ENCODE measurements at places on chromosomes 6 and 20. TPM values are rescaled to one million over a fixed set of nuclear protein-coding genes. Genes with fewer than 3 reads are reported as not detected.

Gene TXLNB
- polyA plus RNA-seq: 0.08 TPM

Gene SPATS1
- 0.19 TPM for polyA plus RNA-seq

Gene EIF6
- polyA plus RNA-seq: 61.3 TPM

Gene SYNDIG1
- polyA plus RNA-seq: 0.21 TPM

Gene SLC26A8
- 0.07 TPM for polyA plus RNA-seq

Gene RBPJL
- 1,163 TPM for polyA plus RNA-seq

Gene NKAIN4
- 0.14 TPM for polyA plus RNA-seq

Gene PXMP4
- polyA plus RNA-seq: 2.1 TPM

Gene RAET1E
- not detected for polyA plus RNA-seq

Gene EEF1A2
- polyA plus RNA-seq: 28.2 TPM

Gene SIRPB2
- polyA plus RNA-seq: 0.80 TPM

Gene ZSCAN9
- polyA plus RNA-seq: 7.9 TPM

Gene TAGAP
- polyA plus RNA-seq: 0.42 TPM

Gene MAN1A1
- 11.7 TPM for polyA plus RNA-seq

Gene COL20A1
- 0.05 TPM for polyA plus RNA-seq

Gene TPD52L2
- polyA plus RNA-seq: 33.8 TPM

Gene SLC2A10
- 10.9 TPM for polyA plus RNA-seq

Gene PTCRA
- not detected for polyA plus RNA-seq

Gene GTSF1L
- polyA plus RNA-seq: not detected

Gene FLRT3
- 1.1 TPM for polyA plus RNA-seq

Gene SLC17A2
- polyA plus RNA-seq: not detected

Gene TRIM10
- 0.02 TPM for polyA plus RNA-seq

Gene SAMD3
- polyA plus RNA-seq: 1.2 TPM

Gene TFAP2B
- not detected for polyA plus RNA-seq

Gene NQO2
- 21.2 TPM for polyA plus RNA-seq

Gene RPP21
- 93.1 TPM for polyA plus RNA-seq

Gene SEL1L2
- not detected for polyA plus RNA-seq

Gene PRND
- not detected for polyA plus RNA-seq

Gene CYP21A2
- polyA plus RNA-seq: 1.3 TPM
